Uterus (tissue), 4 donors: ENCODE measurements at places on chromosomes 4 and X. TPM values are rescaled to one million over a fixed set of nuclear protein-coding genes. Genes with fewer than 3 reads are reported as not detected.

IL9R gene
- total RNA-seq, result not detected

DMRTC1B gene
- total RNA-seq, result 0.88 TPM

PLK4 gene
- total RNA-seq, result not detected

AGTR2 gene
- total RNA-seq, result 128 TPM

CLDN22 gene
- total RNA-seq, result not detected

OPRPN gene
- total RNA-seq, result not detected

TCEAL6 gene
- not detected for total RNA-seq

BEX5 gene
- 3.8 TPM for total RNA-seq

GRCh38 chr4:24922416-24922815 is 9.6 kb upstream of the CCDC149 start:
- H3K4me1 ChIP-seq, result no peaks in the 10 kb centered on the region
- no peaks in the 10 kb centered on the region for H3K36me3 ChIP-seq
- no peak overlapping the region for H3K4me3 ChIP-seq

GRCh38 chr4:164790249-164790648 is 36.3 kb downstream of the SMIM31 start:
- no peaks in the 10 kb centered on the region for H3K36me3 ChIP-seq
- no peak for DNase-seq
- H3K4me1 ChIP-seq, result no peaks in the 10 kb centered on the region
- H3K27me3 ChIP-seq, result no peaks in the 10 kb centered on the region

GRCh38 chr4:166257891-166258290 is 384.9 kb downstream of the TLL1 start:
- no peaks in the 10 kb centered on the region for H3K27me3 ChIP-seq
- H3K27ac ChIP-seq, result no peak overlapping the region

- no peak overlapping the region for H3K27ac ChIP-seq
- H3K4me3 ChIP-seq, result no peak overlapping the region
- DNase-seq, result no peak
These were observed 4.8 kb downstream of the NOCT start for GRCh38 chr4:139020384-139020783.

- no peaks in the 10 kb centered on the region for H3K4me1 ChIP-seq
- no peak for DNase-seq
- H3K27ac ChIP-seq, result no peak overlapping the region
- H3K4me3 ChIP-seq, result no peak overlapping the region
- H3K36me3 ChIP-seq, result no peaks in the 10 kb centered on the region
- H3K27me3 ChIP-seq, result no peaks in the 10 kb centered on the region
These were observed 4.8 kb downstream of the AVPR2 start for GRCh38 chrX:153909024-153909979.

- H3K4me1 ChIP-seq, result no peaks in the 10 kb centered on the region
- H3K27ac ChIP-seq, result no peak overlapping the region
- no peak for DNase-seq
- no peaks in the 10 kb centered on the region for H3K36me3 ChIP-seq
- no peaks in the 10 kb centered on the region for H3K27me3 ChIP-seq
- no peak overlapping the region for H3K4me3 ChIP-seq
These were observed 384.9 kb upstream of the SLC7A11 start for GRCh38 chr4:138627096-138627495.

- peak within 1 kb of the TSS; percentile 45 for H3K4me3 ChIP-seq
- peak; percentile 74 for DNase-seq
- H3K27me3 ChIP-seq, result no peaks in the 10 kb centered on the region
- peak within 1 kb of the TSS; percentile 45 for H3K27ac ChIP-seq
- H3K36me3 ChIP-seq, result no peaks in the 10 kb centered on the region
- no peaks in the 10 kb centered on the region for H3K4me1 ChIP-seq
These were observed at the start of gene REPS2 for GRCh38 chrX:16946361-16946964. REPS2 (plus strand) TSS chrX:16946658; CDS start chrX:16946862, 204 bp downstream.

GRCh38 chrX:69024931-69025330 is 140.3 kb downstream of the PJA1 start:
- H3K27ac ChIP-seq, result peak overlapping the region; percentile 49
- DNase-seq, result peak; percentile 84
- no peaks in the 10 kb centered on the region for H3K4me1 ChIP-seq
- peaks cover 3% of the 10 kb centered on the region for H3K27me3 ChIP-seq

GRCh38 chr4:152382057-152382785 is 153.7 kb downstream of the FBXW7 start:
- H3K27me3 ChIP-seq, result no peaks in the 10 kb centered on the region
- no peaks in the 10 kb centered on the region for H3K36me3 ChIP-seq
- H3K27ac ChIP-seq, result peak overlapping the region; percentile 52
- no peak for DNase-seq

DNA sequence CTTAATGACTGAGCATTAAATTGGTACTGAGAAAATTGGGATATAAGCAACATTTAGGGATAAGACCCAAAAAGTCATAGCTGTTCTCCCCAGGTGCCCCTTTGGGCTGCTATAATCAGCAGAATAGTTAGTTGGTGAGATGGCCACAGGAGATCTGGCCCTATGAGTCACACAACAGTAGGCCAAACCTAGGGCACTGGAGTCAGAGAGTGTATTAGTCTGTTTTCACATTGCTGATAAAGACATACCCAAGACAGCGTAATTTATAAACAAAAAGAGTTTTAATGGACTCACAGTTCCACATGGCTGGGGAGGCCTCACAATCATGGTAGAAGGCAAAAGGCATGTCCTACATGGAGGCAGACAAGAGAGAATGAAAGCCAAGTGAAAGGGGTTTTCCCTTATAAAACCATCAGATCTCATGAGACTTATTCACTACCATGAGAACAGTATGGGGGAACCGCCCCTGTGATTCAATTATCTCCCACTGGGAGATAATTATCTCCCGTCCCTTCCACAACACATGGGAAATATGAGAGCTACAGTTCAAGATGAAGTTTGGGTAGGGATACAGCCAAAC is 338.3 kb upstream of the NR3C2 start:
- H3K4me1 ChIP-seq, result no peaks in the 10 kb centered on the region
- H3K4me3 ChIP-seq, result no peak overlapping the region
- no peak overlapping the region for H3K27ac ChIP-seq
- H3K27me3 ChIP-seq, result no peaks in the 10 kb centered on the region

DNA sequence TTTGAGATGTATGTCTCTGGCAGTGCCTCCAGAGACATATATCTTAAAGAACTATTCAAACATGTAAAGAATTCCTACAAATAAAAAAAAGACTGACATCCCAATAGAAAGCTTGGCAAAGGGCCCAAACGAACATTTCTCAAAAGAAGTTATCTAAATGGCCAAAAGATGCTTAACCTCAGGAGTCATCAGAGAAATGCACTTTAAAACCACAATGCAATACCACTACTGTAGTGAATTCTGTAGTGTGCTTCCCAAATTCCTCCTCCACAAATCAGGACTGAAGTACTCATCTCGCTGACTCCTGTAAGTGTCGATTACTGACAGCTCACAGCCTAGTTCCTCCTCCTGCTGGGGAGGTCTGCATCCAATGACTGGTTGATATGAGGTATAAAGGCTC is 129.0 kb upstream of the MAMLD1 start:
- no peaks in the 10 kb centered on the region for H3K27me3 ChIP-seq
- no peak overlapping the region for H3K27ac ChIP-seq
- no peak overlapping the region for H3K4me3 ChIP-seq

DNA sequence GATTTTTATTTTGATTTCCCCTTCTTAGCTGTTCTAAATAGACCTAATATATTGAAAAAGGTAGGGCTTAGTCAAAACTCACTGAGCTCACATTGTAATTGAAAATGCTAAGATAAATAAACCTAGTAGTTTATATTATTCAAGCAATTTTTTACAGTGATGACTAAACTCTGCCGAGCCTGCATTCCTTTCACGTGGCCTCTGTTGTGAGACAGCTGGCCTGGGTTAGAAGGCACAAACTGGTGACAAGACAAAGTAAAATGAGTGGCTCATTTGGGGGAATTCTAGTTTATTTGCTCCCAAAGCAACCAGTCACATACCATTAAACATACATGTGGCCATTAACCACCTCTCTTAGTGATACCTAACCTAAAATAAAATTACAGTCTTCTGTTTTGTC is 169.4 kb upstream of the TEX13C start:
- H3K27ac ChIP-seq, result no peak overlapping the region
- no peaks in the 10 kb centered on the region for H3K36me3 ChIP-seq
- no peak for DNase-seq
- H3K27me3 ChIP-seq, result peaks cover 3% of the 10 kb centered on the region
- H3K4me3 ChIP-seq, result no peak overlapping the region
- no peaks in the 10 kb centered on the region for H3K4me1 ChIP-seq

GRCh38 chr4:31467781-31468180 is 747.6 kb downstream of the PCDH7 start:
- H3K4me1 ChIP-seq, result no peaks in the 10 kb centered on the region
- no peak overlapping the region for H3K27ac ChIP-seq
- H3K4me3 ChIP-seq, result no peak overlapping the region
- H3K27me3 ChIP-seq, result no peaks in the 10 kb centered on the region
- no peak for DNase-seq

- H3K4me3 ChIP-seq, result no peak overlapping the region
- DNase-seq, result no peak
- no peaks in the 10 kb centered on the region for H3K4me1 ChIP-seq
- H3K27me3 ChIP-seq, result no peaks in the 10 kb centered on the region
- H3K27ac ChIP-seq, result no peak overlapping the region
- no peaks in the 10 kb centered on the region for H3K36me3 ChIP-seq
These were observed 168.7 kb upstream of the GALNTL6 start for GRCh38 chr4:171644430-171645057.
